ENCODE measurements at places on chromosomes 4 and X.

DNA sequence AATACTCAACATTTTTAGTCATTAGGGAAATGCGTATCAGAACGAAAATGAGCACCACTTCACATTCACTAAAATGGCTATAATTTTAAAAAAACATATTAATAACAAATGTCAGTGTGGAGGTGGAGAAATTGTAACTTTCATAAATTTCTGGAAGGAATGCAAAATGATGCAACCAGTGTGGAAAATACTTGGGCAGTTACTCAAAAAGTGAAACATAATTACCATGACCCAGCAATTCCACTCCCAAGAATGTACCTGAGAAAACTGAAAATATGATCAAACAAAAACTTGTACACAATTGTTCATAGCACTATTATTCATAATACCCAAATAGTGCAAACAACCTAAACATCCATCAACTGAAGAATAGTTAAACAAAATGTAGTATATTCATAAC lies 76.1 kb upstream of the FAM241A start:
- DNase-seq, result no peak

GRCh38 chr4:104064646-104065577 lies 345.1 kb upstream of the TACR3 start:
- no peak for DNase-seq

GRCh38 chrX:134461437-134461836 lies 1.5 kb downstream of the HPRT1 start:
- no peak for DNase-seq

- DNase-seq, result no peak
Observed at GRCh38 chrX:133495464-133496391, 80.4 kb upstream of the GPC4 start.

DNA sequence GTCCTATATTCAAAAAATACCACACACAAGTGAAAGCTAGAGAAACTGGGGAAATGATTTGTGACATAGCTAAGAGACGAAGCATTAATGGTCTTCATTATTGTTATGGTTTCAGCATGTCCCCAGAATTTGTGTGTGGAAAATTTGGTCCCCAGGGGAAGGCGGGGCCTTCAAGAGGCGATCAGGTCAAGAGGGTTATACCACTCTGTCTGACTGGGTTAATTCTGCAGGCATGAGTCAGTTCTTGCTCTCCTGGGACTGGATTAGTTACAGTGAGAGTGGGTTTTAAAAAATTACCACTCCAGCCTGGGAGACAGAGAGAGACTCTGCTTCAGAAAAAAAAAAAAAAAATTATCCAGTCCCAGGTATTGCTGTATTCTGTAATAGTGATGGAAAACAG lies 2.1 kb upstream of the MTNR1A start:
- DNase-seq, result no peak

GRCh38 chrX:24696294-24696693 lies 2.6 kb downstream of the POLA1 start:
- DNase-seq, result no peak

DNA sequence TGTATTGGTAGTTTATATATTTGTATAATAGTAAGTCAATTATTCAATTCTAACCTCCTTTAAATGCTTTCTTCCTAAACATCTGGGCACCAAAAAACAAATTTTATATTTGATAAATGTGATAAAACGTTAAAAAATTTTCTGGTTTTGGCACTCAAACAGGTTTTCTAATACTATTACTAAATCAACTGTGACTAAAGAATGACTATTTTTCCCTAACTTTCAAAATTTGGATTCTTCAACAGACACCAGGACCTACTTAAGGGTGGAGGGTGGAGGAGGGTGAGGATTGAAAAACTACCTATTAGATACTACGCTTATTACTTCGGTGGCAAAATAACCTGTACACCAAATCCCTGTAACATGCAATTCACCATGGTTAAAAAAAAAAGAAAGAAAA lies 555.5 kb downstream of the IL15 start:
- no peak for DNase-seq

- DNase-seq, result no peak
Observed at GRCh38 chrX:130330706-130331105, 9.0 kb upstream of the SLC25A14 start.

GRCh38 chr4:140748171-140748570 lies 8.0 kb downstream of the TBC1D9 start:
- DNase-seq, result no peak

DNA sequence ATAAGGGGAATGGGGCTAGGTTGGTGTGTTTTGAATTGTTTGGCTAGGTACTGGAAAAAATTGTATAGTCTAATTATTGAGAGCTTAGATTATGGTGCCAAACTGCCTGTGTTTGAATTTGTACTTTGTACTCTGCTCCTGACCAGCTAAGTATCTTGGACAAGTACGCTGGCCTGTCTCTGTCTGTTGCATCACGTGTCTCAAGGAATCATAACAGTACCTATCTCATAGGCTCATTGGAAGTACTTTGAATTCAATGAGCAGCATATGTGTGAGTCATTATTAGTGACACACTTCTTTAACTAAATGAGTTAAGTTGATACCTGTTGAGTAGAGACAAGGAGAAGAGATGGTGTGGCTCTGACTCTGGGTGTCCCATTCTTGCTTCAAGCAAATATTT lies 69.5 kb upstream of the MND1 start:
- DNase-seq, result no peak

GRCh38 chr4:176261481-176261880 lies 7.5 kb downstream of the ASB5 start:
- DNase-seq, result no peak

GRCh38 chr4:22500128-22500611 lies 15.7 kb downstream of the ADGRA3 start:
- DNase-seq, result no peak

- no peak for DNase-seq
Observed at GRCh38 chr4:8007581-8007980, 67.9 kb upstream of the AFAP1 start.

GRCh38 chr4:80216100-80216761 lies 18.9 kb downstream of the PRDM8 start:
- DNase-seq, result no peak

GRCh38 chr4:67522230-67522629 lies 23.1 kb downstream of the CENPC start:
- DNase-seq, result no peak

- no peak for DNase-seq
Observed at GRCh38 chr4:7874838-7875237, 64.8 kb downstream of the AFAP1 start.

DNA sequence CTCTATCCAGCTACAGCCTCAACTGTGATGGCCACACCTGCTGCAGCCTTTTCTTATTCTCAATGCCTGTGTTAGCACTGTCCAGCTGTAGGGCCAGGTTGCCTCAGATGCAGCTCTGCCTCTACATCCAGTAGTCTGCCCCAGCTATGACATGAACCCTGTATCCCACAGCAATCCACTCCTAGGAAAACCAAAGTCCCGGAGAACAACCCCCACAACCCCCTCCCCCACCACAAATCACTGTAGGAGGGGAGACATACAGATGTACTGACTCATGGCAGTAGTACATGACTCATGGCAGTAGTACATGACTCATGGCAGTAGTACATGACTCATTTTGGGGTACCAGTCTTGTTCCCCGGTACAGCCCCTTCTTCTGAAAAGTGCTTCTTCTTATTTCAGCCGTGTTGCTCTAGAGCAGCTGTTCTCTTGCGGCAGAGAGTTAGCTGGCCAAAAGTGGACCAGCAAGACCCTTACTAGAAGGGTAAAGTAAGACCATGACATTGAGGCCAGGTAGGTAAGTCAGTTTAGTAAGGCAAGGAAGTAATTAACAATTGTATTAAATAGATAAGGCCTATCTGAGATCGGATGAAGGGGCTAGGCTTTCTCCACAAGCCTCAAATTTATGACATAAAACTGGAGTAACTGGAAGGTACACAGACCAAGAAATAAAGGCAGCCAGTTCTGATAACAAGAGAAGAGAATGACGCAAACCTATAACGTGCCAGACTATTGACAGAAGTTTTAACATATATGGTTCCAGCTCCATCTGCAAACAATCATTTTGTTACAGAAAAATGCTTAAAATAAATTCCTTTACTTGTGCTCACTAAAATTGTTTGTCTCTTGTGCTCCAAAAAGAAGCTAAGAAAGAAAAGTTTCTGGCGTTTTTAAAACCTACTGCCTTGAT lies 221.4 kb downstream of the TACR3 start:
- DNase-seq, result peak; percentile 26

DNA sequence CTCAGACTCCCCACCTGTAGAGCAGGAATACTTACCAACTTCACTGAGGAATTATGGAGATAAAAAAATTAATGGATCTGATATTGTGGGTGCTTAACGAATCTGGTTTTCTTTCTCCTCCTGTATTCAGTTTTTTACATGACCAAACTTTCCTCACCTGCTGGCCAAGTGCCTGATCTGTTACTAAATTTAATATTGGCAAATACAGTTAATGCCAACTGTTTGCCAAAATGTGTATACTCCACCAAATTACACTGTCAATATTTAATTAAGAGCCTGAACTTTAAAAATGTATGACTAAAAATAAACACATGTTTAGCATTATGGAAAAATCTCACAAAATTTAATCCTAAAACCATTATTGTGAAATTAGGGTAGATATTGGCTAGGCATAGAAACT lies 3.3 kb downstream of the PGRMC2 start:
- no peak for DNase-seq

- DNase-seq, result no peak
Observed at GRCh38 chr4:23911675-23912455, 22.0 kb upstream of the PPARGC1A start.

DNA sequence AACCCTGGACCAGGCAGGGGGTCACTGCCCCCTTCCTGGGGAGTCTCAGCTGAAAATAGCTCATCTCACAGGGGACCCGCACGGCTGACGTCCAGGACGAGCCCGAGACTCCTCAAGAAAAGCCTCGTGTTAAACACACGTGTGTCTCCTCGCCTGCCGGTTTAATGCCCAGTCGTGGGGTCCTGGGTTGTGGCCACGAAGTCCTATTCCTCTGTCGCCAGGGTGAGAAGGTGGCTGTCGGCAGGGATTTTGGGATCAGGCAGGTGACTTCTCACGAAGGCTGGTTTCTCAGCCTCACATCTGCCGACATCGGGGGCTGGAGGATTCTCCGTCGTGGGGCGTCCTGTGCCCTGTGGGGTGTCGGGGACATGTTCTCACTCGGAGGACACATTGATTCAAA lies 44.3 kb upstream of the PPP2R3B start:
- DNase-seq, result no peak

DNA sequence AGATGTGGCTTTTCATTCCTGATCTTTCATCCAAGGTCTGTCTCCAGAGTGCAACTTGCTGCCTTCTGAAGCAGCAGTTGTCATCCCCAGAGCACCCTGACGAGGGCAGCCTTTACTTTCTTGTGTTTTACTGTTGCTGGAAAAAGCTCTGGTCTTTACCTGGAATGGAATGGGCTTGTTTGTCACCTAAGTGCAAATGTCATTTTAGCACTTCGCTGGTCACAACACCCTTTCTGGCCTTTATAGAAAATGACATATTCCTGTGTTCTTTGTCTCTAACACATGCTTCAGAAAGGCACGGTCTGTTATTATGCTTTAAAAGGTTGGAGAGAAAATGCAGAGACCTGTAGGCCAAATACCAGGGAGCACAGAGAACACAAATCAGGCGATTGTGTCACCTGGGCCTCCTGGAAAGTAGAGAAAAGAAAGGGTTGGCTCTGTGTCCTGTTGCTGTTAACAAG lies 332.7 kb upstream of the IGFBP7 start:
- no peak for DNase-seq

- DNase-seq, result no peak
Observed at GRCh38 chr4:134470544-134470943, 269.0 kb upstream of the PABPC4L start.

DNA sequence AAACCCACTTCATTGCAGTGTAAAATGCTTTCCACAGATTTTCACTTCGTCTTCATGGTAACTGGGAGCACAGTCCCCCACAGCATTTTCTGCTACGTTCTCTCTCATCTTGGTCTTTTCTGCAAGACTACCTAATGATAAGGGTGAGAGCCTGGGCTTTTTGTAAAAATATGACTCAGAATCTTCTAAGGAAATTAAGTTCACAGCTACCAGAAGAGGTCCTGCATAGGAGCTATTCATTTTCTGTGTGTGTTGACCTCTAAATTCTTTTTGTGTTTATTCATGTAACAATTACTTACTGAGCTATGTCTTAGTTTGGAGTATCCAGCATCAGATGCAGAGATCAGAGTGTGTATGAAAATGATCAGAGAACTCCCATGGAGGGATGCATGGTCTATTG lies 192.2 kb downstream of the CPEB2 start:
- DNase-seq, result no peak

DNA sequence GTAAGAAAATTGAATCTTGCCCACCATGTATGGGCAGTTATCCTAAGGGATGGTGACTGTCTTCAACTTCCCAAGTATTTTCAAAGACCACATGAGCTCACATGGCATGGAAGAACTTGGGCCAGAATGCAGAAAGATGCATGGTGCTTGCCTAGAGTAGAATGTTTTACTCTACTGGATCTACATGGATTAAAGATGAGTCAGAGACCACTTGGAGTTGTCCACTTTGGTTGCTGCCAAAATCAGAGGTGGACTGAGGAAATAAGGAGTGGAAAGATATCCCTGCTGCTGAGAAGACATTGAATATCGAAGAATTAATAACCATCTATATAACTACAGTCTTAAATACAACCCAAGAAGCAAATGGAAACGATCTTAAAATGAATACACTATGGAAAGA lies 498.1 kb downstream of the NLGN4X start:
- DNase-seq, result no peak

- DNase-seq, result no peak
Observed at GRCh38 chr4:27790911-27791310, 930.3 kb downstream of the STIM2 start.

- DNase-seq, result no peak
Observed at GRCh38 chr4:123972031-123972430, 575.4 kb downstream of the SPRY1 start.

GRCh38 chr4:60396341-60397049 lies 803.6 kb upstream of the ADGRL3 start:
- no peak for DNase-seq

DNA sequence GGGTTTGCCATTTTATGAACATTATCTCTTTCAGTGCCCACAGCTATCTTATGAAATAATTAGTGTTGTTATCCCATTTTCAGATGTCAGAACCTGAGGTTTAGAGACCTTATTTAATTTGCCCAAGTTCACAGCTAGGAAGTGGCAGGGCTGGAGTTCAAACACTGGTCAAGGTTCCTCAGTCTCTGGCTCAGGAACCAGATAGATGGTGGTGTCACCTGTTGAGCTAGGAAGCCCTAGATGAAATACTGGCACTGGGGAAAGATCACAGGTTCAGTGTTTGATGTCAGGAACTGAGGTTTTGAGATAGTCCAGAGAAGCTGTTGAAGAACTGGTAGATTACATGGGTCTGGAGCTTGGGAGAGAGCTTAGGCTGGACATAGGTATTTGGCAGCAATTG lies 85.4 kb downstream of the REPS2 start:
- DNase-seq, result no peak

DNA sequence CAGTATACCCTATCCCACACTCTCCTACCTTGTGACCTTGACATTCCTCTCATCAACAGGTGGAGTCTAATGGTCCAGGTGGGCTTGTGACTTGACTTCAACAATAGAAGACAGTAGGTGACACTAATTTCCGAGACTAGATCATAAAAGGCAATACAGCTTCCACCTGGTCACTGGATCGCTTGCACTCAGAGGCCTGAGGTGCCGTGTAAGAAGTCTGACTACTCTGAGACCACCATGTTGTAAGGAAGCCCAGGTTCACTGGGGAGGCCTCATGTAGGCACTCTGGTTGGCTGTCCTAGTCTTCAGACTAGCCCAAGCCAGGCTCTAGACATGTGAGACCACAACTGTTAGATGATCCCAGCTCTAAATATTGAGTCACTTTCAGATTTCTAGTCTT lies 370.4 kb downstream of the MID1IP1 start:
- DNase-seq, result no peak
